ACHN (cell line): ENCODE measurements at places on chromosomes 4 and X.

GRCh38 chr4:43853565-43854264, 594.9 kb downstream of the KCTD8 start:
- DNase-seq = no peak

- DNase-seq = no peak
Measured at GRCh38 chr4:10053635-10054453, 32.5 kb upstream of the SLC2A9 start.

GRCh38 chr4:123419885-123420755, 23.5 kb downstream of the SPRY1 start:
- no peak for DNase-seq

GRCh38 chr4:8260656-8261111, 8.9 kb upstream of the HTRA3 start:
- DNase-seq = no peak

- no peak for DNase-seq
Measured at GRCh38 chr4:27267339-27267969, 406.8 kb downstream of the STIM2 start.

DNA sequence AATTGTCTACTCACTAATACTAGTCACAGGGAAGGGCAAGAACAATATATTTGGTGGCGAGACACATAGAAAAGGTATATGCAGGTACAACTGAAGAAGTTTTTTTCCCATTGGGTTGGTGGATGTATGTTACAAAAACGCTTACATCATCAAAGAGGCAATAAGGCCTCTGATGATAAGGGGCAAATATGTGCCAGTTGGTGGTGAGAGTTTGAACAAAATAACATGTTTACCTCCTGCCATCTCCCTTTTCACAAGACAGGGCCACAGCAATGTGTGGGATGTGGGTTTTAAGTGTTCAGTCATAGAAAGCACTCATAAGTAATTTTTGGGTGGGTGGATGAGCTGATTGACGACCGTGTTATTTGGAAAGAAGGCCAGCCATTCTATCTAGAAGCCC, 41.7 kb downstream of the PAGE2 start:
- no peak for DNase-seq

GRCh38 chrX:43909141-43909540, 26.9 kb upstream of the MAOB start:
- DNase-seq = no peak

- DNase-seq = no peak
Measured at GRCh38 chrX:108257556-108257955, 166.0 kb downstream of the ATG4A start.

DNA sequence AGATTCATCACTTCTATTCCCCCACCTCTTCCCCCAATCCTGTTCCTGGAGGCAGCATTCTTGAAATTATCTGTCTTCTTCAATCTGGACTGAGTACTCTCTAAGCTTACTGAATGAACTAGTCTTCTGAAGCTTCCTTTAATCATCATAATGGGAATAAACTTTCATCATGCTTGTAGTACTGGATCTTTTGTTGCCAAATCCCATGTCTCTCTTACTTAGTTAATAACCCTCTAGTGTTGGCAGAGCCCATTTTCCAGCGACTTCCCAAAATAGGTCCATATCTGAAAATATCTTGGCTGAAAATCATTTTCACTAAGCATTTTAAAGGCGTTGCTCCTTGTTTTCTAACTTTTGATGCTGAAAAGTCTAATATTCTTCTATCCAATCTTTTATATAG, 39.6 kb downstream of the RPS6KA3 start:
- DNase-seq = no peak

DNA sequence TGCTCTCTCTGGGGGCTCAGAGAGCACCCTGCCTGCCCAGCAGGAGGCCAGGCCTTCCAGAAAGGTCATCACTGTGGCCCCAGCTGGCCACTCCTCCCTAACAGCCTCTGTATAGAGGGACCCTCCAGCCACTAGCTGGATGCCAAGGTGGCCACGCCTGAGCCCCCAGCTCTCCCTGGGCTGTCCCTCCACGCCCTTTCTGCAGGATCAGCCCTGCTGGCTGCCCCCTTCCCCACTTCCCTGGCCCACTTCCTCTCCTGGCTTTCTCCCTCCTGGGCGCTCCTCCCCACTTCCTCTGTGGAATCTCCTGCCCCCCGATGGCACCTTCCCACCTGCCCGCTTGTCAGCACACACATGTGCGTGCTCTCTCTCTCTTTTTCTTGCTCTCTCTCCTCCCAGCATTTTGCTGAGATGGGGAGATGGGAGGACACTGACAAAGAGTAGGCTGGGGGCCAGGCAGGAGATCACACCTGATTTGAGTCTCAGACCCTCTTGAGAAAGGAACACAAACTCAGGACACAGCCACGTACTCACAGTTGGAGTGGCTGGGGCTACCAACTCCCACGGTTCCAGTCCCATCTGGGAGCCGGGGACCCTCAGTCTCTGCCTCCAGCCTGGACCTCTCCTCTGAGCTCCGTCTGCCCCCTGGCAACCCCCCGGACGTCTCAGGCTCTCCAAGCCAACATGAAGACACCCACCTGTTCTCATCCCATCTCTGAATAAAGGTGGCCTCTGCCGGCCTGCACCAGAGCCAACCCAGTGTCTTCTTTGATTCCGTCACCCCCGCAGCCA, 62.1 kb upstream of the AFAP1 start:
- DNase-seq = no peak

DNA sequence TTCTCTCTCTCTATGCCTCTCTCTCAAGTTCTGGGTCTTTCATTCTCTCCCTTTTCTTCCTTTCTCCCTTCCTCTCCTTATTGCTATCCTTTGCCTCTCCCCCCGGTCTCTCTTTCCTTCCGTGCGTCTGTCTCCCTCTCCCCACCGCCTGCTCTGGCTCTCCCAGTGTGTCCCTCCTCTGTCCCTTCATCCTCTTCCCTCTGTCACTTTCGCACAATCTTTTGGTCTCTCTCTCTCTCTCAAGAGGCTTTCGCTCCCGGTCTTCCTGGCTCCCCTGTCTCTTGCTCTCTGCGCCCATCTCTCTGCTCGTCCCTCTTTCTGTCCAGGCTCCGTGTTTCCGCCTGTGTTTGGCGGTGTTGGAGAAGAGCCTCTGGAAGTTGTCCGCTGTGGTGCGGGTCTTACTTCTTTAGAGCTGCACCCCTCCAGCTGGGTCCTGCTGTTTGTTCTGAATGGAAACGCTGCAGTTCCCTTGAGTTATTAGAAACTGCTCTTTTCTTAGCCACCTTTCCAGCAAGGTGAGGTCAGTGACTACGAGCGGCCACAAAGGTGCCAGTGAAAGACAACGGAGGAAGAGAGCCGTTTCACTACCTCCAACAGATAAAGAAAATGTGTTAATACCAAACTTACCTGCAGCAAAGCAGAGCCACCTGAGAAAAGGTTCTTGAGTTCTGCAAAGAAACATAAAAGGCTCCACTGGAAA, 1.1 kb downstream of the BMPR1B start:
- DNase-seq = no peak

- no peak for DNase-seq
Measured at GRCh38 chr4:55758570-55758969, 61.0 kb upstream of the EXOC1L start.

- DNase-seq = no peak
Measured at GRCh38 chrX:107721318-107721717, 54.3 kb downstream of the TSC22D3 start.

- no peak for DNase-seq
Measured at GRCh38 chrX:110321081-110321480, 3.2 kb upstream of the AMMECR1 start.

DNA sequence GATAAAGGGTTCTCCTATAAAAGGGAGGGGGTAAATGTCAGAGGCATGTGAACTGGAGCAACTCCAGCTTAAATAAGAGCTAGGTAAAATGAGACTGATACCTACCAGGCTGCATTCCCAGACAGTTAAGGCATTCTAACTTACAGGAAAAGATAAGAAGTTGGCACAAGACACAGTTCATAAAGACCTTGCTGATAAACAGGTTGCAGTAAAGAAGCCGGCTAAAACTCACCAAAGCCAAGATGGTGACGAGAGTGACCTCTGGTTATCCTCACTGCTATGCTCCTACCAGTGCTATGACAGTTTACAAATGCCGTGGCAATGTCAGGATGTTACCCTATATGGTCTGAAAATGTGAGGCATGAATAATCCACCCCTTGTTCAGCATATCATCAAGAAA, 13.1 kb upstream of the SULT1B1 start:
- DNase-seq = no peak

GRCh38 chr4:16083241-16084191, at the start of gene PROM1:
Gene PROM1 (minus strand): TSS chr4:16084023. CDS start chr4:16075906, 8,117 bp downstream.
- DNase-seq = no peak

GRCh38 chr4:26751838-26752237, 108.8 kb upstream of the STIM2 start:
- DNase-seq = no peak

GRCh38 chr4:1337376-1337831, 9.6 kb upstream of the UVSSA start:
- peak; percentile 9 for DNase-seq

DNA sequence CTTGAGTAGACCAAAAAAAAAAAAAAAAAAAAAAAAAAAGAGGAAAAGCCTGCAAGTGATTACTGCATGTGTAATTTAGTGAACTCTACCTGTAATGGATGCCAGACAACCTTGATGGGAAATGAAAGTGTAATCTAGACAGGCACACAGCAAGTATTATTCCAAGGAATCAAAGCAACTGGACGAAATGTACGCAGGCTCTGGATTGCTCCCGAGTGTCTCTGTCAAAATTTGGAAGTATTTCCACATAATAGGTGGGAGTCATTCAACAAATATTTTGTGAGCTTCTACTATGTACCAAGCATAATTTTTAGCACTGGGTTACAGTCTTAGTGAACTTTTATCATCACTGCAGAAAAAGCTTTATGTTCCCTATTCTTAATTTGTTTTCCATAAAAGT, 64.2 kb downstream of the LIMCH1 start:
- DNase-seq = no peak

GRCh38 chr4:109301651-109302360, 652 bp downstream of the COL25A1 start:
- no peak for DNase-seq

DNA sequence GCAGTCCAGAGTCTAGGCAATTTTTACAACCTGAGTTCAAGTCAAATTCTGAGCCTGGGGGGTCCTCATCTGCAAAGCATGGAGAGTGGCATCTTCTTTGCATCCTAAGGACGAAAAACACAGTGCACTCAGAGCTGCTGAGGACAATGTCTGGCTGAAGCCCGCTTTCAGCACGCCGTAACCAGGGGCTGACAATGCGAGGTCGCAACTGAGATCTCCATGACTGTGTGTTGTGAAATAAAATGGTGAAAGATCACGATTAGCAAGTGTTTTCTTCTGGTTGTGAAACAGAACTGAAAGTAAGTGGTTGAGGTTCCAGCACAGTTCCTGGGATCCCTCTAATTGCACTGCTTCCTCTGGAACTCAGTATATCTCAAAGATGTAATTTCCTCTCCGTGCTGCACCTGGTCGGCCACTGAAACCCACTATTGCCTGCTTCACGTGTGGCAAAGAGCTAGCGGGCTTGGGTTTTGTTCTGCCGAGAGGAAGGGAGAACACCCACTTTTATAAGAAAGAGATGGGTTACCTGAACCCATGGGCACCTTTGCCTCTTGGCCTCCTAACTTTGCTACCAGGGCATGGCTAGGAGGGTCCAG, 7.7 kb upstream of the F11 start:
- DNase-seq = no peak

GRCh38 chr4:108622022-108622421, 1.6 kb downstream of the RPL34 start:
- DNase-seq = no peak

GRCh38 chr4:47882228-47882627, 32.2 kb downstream of the NFXL1 start:
- no peak for DNase-seq

GRCh38 chrX:1686642-1687041, 71.8 kb downstream of the ASMT start:
- DNase-seq = no peak

DNA sequence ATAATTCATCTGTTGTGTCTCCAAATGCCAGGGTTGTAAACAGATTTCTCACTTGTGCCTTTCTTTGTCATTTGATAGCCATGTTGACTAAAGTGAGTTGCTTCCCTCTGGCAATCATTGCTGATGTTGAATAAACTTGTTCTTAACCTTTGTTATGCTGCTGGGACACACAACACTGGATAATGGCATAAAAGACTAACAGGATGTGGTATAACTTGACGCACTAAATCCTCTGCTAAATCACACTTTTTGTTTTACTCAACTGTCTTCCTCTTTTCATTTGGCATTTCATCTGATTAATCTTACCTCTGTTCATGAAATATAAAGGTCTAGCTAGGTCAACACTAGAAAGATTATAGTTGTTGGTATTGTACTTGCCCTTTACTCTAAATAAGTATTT, 17.6 kb upstream of the CXCL5 start:
- DNase-seq = no peak

DNA sequence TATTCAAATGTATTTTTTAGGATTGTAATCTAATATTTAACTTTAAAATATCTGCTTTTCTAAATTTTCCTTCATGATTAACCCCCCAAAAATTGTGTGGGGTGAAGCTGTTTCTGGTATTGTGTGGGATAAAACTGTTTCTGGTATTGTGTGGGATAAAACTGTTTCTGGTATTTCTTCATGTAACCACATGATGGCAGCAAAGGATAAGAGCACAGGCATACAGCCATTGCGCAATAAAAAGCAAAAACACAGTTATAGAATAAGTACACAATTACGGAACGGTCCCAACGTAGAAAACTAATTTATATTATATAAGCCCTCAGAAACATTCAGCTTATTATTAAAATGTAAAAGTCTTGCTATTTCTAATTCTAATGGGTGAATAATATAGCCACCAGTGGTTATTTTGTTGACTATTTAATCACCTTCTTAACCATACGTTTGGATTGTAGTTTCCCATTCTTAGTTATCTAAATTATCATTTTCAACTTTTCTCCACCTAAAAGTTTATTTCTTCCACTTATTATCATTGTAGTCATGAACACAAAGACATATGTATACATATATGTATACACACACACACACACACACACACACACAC, 333.9 kb upstream of the FSTL5 start:
- DNase-seq = peak; percentile 44

GRCh38 chr4:140888054-140888453, 131.9 kb upstream of the TBC1D9 start:
- DNase-seq = no peak

DNA sequence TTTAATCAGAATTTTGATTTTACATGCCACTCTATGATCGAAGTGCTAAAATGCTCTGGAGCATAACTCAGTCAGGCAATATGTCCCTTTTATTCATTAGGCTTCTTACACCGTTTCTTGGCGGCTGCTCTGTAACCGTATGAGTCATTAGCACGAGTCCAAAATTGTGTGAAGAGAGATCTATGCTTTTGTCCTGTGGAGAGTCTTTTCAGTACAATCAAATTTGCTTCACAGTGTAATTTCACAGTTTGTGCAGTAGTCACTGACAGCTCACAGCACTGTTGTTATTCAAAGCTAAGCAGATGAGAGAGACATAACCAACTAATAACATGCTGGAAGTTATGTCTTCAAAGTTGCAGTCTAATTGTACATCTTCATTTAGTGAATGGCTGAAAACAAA, 167.8 kb downstream of the PCDH10 start:
- DNase-seq = no peak

- DNase-seq = no peak
Measured at GRCh38 chrX:18119856-18120255, 100.8 kb downstream of the BEND2 start.

GRCh38 chr4:97370568-97370967, 772.7 kb downstream of the STPG2 start:
- no peak for DNase-seq
